ENCODE measurements at places on chromosomes 3 and 15.

DNA sequence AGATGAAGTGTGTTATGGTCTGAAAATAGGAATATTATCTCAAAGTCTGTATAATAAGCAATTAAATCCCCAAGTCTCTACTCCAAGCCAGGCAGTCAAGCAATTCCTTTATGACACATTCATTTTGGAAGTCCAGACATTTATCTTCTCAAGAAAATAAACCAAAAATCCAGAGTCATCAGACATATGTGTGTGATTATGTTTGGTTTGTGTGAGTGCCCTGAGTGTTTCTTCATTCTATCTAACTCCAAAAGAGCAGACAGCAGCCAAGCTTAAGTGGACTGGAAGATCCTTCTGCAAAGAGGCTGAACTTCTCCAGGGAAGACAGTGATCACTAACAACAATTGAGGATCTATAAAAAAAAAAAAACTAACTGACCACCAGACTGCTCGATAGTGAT, 239.8 kb downstream of the STAG1 start:
- no peak for DNase-seq

DNA sequence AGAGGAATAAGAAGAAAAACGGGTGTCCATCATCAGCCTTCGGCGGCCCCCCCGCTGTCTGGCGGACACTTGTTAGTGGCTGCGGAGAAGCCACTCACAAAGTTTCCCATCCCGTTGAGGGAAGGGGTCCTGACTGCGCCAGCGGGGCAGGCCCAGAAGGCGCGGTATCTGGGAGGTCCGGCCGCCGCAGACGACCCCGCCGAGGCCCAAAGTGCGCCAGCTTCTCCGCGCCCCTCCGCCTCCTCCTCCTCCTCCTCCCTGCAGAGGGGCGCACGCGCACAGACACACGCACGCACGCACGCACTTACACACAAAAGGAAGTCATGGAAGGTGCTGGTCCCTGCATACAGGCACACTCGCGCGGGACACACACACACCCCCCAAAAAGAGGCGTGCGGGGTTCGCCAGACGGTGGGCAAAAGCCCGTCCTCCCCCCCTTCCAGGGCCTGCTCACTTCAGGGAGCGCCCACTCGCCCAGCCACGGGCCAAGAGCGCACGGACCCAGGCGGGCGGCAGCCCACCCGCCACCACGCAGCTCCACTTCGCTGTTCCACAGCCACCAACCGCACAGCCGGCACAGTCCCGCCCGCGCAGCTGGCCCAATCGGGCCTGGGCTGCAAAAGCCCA, 18.0 kb downstream of the ZNF148 start:
- peak; percentile 78 for DNase-seq

DNA sequence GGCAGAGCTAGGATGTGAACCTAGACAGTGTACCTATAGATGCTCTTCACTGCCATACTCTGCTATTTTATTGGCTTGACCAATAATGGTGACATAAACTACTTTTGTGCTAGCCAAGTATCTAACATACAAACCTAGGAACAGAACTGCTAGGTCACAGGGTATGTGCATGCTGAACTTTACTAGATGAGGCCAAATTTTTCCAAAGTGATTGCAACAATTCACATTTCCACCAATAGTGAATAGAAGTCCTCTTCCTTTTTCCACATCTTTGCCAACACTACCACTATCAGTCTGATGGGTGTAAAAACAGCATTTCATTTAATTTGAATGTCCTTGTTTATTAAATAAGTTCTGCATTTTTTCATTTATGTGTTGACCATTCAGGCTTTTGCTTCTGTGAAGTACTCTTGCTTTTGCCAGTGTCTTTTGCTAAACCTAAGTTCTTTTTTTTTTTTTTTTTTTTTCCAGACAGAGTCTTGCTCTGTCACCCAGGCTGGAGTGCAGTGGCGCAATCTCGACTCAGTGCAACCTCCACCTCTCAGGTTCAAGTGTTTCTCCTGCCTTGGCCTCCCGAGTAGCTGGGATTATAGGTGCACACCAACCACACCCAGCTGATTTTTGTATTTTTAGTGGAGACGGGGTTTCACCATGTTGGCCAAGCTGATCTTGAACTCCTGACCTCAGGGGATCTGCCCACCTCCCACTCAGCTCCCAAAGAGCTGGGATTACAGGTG, 54.1 kb downstream of the DCAF1 start:
- DNase-seq, result no peak

GRCh38 chr15:100340721-100341238, 995 bp downstream of the ADAMTS17 start:
- peak; percentile 61 for DNase-seq

GRCh38 chr15:96107916-96108315, 222.6 kb upstream of the NR2F2 start:
- no peak for DNase-seq

DNA sequence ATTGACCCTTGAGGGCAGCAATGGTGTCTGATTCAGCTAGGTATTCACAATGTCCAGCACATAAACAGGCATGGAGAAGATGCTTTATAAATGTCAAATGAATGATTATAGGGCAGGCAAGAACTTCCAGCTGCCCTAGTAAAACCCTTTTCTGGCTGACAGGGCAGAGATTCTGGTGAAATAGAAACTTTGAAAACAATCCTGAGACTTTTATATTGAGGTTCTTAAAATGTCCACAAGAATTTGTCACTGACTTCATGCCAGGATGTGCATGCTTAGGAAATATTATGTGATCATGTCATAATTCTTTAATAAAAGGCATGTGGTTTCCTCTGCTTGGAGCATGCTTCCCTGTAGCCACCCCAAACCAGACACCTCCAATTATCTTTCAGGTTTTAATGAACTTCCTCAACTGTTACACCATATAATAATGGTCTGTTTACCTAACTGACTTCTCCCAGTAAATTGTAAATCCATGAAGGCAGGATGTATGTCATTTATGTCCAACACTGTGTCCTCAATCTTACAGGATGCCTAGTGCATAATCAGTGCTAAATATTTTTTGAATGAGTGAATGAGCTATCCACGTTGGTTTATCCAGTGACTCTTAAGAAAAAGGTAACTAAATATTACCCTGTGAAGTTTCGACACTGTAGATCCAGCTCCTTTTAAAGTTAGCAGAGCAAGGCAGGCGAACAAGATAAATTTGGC, 43.4 kb upstream of the CLRN1 start:
- no peak for DNase-seq

GRCh38 chr15:35784745-35785144, 238.8 kb upstream of the DPH6 start:
- DNase-seq, result peak; percentile 40

DNA sequence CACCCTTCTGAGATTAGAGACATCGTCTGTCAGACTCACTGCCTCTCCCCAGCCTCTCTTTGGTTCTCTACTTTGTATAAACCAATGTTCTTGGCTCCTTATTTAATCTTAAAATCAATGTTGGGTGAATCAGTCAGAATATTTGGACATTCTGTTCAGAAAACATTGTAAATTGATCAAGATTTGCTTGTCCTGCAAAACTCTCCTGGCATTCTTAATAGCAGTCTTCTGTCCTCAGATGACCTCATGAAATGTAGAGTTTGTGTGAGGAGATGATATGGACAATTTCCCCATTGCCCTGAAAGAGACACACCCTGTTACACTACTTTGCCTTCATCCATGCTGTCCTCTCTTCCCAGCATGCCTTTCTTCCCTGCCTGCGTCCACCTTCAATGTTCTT, 33.6 kb downstream of the CD200R1L start:
- no peak for DNase-seq

DNA sequence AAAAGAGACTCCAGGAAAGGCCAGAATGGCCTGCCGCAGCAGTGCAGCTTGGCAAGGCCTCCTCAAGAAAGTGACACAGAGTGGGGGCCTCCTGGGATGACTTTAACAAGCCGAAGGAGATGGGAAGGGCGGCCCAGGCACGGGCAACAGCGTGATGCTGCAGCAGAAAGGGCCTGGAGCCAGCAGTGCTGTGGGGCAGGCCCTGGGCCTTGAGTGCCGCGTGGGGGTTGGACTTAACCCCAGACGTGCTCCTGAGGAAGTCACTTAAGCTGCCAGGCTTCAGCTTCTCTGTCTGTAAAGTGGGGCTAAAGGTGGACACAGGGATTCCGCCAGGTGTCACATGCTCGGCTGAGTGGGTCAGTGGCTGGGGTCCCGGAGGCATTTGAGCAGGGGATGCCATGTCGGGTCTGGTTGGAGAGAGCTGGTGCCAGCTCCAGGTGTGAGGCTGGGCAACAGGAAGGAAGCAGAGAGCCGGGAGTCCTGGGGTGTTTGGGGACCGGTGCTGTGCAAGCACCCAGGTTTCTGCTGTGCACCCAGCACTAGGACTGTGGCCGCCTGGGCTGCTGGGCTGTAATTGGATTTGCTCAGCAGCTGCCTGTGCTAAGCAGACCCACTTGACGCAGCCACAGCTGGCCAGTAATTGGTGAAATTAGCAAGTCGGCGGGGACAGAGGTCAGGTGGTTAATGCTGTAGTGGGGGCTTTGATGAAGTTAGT, 7.8 kb downstream of the DNAJB8 start:
- no peak for DNase-seq

- DNase-seq, result no peak
Measured at GRCh38 chr3:50448752-50449539, 54.5 kb downstream of the CACNA2D2 start.

DNA sequence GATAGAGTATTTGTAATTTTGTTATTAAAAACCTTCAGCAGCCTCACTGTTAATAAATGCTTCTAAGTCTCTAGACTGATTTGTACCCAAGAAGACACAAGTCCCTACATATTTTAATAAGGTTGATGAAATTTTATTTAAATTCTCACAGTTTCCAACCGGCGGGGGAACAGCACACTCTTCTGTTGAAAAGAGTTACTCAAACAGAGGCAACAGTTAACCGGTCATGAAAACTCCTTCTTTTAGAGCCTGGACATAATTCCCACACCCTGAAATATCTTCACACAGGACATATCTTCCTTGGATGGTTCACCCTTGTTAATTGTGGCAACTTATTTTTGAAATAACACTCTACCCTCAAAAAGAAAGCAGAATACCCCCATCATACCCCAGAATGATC, 278.8 kb downstream of the FOXP1 start:
- peak; percentile 48 for DNase-seq

Measured in GM23338 (cell line).